ENCODE measurements at places on chromosomes 7 and 10. TPM values are rescaled to one million over a fixed set of nuclear protein-coding genes. Genes with fewer than 3 reads are reported as not detected.

GRCh38 chr10:60808036-60808435 lies 29.8 kb downstream of the CDK1 start:
- DNase-seq, result no peak

GRCh38 chr10:110615057-110615747 lies 28.9 kb upstream of the RBM20 start:
- DNase-seq, result no peak

DNA sequence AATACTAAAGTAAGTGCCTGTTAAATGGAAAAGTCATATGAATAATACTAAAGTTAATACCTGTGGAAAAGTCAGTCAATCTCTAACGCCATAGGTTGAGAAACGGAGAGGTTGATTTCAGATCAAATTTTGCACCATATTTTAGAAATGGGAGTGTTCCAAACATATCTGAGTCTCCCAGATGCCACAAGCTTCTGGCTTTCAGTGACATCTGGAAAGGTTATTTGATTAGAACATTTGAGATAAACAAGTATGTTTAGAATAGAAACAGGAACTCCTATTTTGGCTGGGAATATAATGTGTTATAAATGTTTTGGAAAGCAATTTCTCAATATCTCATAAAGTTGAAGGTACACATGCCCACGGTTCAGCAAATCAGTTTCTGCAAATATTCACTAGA lies 5.8 kb downstream of the MACC1 start:
- DNase-seq, result no peak

ARHGEF35 gene
- total RNA-seq, result not detected

ATP5F1C gene
- 231 TPM for total RNA-seq

DNA sequence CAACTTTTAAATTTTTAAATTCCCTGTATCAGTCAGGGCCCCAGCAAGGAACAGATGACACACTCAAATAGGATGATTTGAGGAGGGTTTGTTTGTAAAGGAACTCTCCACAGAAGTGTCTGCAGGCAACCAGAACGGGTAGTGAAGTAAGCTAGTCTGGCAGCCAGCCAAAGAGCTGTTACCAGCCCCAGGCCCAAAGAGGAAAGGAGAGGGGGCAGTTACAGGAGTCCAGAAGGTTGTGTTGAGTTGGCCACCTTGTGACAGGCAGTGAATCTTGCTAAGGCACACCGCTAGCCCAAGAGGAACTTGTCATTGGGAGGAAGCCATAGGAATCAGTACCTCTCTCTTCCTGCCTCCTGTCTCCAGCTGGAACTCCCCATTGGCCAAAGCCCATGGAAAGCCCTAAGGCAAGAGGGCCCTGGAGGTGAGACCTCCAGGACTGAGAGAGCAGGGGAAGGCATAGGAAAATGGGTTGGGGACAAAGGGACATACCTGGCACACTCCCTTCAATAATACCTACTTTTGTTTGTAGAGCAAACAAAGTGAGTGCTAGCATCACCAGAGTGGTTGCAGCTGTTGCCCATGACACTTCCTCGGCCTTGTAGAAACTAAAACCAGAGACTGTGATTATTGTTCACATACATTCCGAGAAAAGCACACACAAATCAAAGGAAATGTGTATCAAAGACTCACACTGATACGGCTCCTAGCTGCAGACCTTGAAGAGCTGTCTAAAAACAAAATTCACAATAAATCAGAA lies 25.4 kb upstream of the GATAD1 start:
- no peak for DNase-seq

- peak; percentile 16 for DNase-seq
These were observed 370.2 kb downstream of the ARL4A start for GRCh38 chr7:13057462-13058200.

NRCAM gene
- total RNA-seq, result 14.8 TPM

DNA sequence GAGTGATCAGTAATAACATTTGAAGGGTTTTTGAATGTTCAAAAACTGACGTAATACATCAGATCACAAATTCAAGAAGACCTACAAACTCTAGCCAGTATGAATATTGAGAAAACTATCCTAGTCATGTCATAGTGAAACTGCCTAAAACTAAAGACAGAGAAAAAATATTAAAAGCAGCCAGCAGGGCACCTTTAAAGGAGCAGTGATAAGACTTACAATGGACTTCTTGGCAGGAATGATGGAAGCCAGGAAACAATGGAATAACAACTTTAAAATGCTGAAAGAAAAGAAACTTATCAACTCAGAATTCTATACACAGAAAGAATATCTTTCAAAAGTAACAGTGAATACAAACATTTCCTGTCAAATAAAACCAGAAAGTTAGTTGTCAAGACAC lies 78.3 kb upstream of the CTBP2 start:
- no peak for DNase-seq

- DNase-seq, result no peak
These were observed 951.5 kb upstream of the C7orf33 start for GRCh38 chr7:147639037-147639436.

GRCh38 chr10:6269953-6270867 lies 67.5 kb downstream of the PFKFB3 start:
- DNase-seq, result no peak

- no peak for DNase-seq
These were observed 163.7 kb upstream of the CDC14C start for GRCh38 chr7:48760528-48761265.

DNA sequence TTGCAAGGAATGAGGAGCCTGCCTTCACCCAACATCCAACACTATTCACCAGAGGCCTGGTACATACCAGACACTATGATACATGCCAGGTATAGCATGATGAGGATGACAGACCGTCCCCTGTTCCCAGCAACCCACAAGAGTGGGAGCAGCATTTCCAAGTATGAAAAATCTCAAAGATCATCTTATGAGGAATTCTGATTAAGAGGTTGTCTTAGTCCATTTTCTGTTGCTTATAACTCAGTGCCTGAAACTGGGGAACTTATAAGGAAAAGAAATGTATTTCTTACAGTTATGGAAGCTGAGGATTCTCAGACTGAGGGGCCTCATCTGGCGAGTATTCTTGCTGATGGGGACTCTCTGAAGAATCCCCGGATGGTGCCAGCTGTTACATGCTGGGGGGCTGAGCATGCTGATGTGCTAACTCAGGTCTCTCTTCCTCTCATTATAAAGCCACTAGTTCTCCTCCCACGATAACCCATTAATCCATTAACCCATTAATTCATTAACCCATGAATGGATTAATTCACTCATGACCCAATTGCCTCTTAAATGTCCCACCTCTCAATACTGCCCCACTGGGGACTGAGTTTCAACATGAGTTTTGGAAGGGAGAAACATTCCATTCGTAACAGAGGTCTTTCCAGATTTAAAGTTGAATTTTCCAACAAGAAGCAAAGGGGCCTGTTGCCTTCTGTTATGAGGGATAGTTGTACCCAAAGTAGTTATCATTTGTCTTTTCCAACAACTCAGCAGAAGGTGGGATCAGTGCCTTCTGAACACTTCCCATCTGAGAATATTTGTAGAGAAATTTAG lies 173.9 kb downstream of the HERPUD2 start:
- DNase-seq, result no peak

- no peak for DNase-seq
These were observed 2.5 kb upstream of the MUC3A start for GRCh38 chr7:100946766-100947365.

FAM185A gene
- 8.9 TPM for total RNA-seq

COL26A1 gene
- not detected for total RNA-seq

- no peak for DNase-seq
These were observed 68.9 kb upstream of the AQP1 start for GRCh38 chr7:30842542-30843451.

HOXA1 gene
- 2.5 TPM for total RNA-seq

ASB10 gene
- not detected for total RNA-seq

- no peak for DNase-seq
These were observed 32.9 kb downstream of the FAM241B start for GRCh38 chr10:69662901-69663300.

PRXL2A gene
- total RNA-seq, result 197 TPM

DNA sequence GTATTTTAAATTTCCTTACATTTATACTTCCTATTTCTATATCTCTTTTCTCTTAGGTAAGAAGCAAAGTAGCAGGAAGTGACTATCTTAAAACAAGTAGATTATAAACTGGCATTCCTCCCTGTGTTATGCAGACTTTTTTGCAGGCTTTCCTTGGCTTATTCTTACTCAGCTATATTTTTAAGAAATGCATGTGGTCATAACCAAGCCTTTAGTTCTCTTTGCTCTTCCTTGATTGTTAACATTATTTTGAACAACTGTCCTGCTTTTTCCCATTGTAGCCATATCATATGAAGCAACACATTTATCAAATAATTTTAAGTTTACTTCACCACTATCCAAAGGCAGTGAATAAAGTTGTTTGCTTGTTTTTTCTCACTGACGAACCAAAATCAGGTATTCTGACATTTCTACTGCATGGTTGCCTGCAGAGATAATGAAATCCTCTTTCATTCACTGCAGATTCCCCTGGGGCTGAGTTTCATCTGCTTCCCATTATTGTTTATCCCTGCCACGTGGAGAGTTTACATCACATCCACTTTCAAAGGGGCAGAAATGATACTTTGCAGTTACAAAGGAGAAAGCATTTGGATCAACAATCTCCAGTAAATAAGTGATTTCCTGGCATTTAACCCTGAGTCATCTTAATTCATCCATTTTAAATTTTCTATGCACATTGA lies 389.9 kb upstream of the SEMA3C start:
- DNase-seq, result no peak

MMP21 gene
- total RNA-seq, result not detected

- DNase-seq, result no peak
These were observed 42.6 kb downstream of the ZNF503 start for GRCh38 chr10:75358835-75359421.

CLCN1 gene
- not detected for total RNA-seq

TSPAN12 gene
- 17.6 TPM for total RNA-seq

DNA sequence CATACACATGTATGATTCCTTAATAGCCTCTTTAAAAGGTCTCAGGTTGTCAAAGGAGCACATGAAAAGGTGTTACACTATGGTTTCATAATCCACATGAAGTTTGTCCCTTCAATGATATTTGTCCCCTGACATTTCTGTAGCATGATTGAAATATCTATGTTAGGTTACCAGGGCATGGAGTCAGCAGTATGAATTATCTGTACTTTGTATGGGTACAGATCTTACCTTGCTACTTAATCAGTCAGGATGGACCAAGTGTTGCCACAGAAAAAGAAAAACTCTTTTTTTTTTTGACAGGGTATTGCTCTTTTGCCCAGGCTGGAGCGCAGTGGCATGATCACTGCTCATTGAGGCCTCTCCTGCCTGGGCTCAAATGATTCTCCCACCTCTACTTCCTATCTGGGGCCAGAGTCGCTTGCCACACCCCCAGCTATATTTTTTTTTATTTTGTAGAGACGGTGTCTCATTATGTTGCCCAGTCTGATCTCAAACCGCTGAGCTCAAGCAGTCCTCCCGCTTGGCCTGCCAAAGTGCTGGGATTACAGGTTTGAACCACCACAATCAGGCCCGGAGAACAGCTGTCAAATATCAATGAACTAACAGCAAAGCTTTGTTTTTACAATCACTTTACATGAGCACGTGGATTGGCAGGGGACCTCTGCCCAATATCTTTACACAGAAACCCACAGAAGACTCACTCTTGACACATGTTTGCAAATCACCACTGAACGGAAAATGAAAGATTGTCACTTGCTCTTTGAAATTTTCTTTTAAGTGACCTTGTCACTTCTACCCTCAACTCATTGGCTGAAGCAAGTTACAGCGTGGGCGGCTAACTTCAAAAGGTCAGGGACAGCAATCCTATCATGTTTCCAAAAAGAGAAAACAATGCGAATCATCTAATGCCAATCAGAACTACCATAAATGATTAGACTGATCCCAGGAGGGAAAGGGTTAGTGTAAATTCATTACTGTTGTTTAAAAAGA lies 140.2 kb downstream of the PRKG1 start:
- DNase-seq, result no peak

GRCh38 chr10:101485681-101486554 lies 102.1 kb downstream of the POLL start:
- no peak for DNase-seq

DNA sequence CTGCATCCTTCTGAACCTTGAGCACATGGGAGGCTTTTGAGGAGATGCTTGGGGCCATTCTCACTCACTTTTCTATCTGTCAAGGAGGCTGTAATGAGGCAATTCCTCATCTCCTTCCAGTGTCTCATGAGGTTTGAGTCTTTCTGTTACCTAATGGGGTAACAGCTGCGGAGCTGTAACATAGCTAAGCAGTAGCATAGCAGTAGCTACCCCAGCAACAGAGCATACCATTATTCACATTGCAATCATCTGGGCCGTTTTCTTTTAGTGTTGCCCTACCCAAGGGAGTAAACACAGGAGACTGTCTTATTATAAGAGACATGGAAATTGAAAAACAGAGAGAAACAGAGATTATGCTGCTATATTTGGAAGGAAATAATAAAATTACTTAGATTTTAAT lies 68.7 kb downstream of the AKR1D1 start:
- DNase-seq, result no peak

CTAGE8 gene
- total RNA-seq, result not detected

DNA sequence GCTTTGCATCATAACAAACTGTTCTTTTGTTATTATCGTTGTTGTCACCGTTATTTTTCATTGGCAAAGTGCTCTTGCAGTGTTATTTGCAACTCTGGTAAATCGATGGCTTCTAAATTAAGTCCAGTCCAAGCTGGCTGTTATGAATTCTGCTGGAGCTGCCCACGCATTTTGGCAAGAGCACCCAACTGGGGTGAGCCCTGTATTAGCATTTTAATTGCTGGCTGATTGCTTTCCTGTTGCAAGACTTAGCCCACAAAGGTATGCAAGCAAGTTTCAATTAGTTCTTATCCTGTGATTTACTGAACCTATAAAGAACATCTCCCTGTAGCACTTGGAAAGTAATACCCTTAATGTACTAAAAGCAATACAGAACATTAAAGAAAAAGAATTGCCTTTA lies 226.8 kb downstream of the ACTR3B start:
- DNase-seq, result no peak

DNA sequence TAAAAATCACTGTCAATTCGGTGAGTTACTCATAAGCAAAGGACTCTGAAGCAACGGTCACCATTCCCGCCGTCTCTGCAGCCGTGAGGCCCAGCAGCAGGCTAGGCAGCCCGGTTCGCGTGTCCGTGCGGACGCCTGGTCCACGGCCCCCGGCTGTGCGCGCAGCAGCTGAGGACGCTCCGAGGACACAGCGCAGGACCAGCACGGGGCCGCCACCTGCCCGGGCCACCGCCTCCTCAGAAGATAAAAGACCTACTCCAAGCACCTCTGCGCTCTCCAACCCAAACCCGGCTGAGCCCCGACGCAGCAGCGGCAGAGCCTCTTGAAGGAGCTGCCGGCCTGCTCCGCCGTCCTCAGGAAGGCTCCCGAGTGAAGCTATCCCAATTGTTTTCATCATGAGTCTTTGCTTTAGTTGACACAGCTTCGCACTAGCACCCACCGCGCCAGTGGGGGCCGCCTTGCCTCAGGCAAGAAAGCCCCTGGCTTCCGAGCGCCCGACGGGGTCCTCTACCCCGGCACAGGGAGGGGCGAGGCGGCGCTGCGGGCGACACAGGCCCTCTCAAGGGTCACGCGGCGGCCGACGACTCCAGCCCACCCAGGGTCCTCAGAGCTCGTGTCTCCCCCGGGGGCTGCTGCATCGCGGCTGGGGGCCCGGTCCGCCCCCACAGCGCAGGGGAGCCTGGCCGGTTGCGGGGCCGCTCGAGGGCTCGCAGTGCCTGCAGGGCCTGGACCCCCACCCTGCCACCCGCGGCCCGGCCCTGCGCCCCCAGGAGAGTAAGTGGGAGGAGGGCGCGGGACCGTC lies 16.9 kb upstream of the GPR146 start:
- no peak for DNase-seq

GRCh38 chr10:97926055-97926454 lies 76.4 kb downstream of the GOLGA7B start:
- DNase-seq, result no peak

PSD gene
- total RNA-seq, result 0.35 TPM
